ENCODE measurements at places on chromosomes 4 and X.

GRCh38 chr4:39698424-39699009 is 581 bp downstream of the UBE2K start:
- DNase-seq = no peak

GRCh38 chrX:27680726-27681125 is 90.6 kb downstream of the DCAF8L2 start:
- DNase-seq = no peak

DNA sequence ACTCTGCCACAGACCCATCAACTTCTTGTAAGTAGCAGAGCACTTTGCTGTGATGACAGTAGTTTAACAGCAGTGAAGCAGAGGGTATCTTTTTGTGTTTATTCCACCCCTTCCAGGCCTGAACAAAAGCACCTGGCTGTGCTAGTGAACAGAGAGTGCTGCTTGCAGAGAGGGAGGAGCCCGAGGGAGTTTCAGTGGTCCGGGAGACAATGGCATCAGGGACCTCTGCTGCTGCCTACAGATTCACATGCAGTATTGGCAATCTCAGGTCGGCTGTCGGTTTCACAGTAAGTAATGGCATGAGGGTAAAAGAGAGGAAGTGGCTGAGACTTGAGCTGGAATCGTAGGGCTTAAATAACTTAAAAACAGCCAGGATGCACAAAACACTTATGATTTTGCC is 755.8 kb downstream of the RPA4 start:
- DNase-seq = no peak

DNA sequence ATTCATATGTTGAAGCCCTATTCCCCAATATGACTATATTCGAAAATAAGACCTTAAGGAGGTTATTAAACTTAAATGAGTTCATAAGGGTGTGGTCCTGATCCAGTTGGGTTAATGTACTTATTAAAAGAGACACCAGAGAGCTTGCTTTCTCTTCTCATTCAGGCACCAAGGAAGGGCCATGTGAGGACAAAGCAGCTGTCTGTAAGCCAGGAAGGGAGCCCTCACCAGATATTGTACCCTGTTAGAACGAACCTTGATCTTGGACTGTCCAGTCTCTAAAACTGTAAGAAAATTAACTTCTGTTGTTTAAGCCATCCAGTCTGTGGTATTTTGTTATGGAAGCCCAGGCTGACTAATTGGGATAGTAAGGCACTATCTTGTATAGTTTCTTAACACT is 9.1 kb upstream of the YTHDC1 start:
- DNase-seq = no peak

- DNase-seq = peak; percentile 19
Measured at GRCh38 chr4:1449833-1450741, 43.8 kb upstream of the NKX1-1 start.

DNA sequence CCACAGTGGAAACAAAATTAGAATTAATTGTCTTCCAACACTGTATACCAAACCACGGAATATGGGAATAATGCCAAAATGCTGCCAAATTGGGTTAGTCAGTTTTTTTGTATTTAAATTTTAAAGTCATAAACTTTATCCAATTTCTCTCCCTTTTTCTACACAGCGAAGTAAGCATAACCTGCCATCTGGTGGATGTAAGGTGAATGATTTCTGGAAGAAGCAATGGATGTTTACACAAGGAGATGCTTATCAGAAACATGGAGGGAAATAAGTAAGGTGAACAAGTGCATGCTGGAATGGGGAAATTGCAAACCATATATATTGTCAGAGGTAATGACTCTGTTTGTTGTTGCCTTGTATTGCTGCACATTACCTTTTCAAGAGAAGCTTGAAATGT is 691.9 kb downstream of the TECRL start:
- no peak for DNase-seq

DNA sequence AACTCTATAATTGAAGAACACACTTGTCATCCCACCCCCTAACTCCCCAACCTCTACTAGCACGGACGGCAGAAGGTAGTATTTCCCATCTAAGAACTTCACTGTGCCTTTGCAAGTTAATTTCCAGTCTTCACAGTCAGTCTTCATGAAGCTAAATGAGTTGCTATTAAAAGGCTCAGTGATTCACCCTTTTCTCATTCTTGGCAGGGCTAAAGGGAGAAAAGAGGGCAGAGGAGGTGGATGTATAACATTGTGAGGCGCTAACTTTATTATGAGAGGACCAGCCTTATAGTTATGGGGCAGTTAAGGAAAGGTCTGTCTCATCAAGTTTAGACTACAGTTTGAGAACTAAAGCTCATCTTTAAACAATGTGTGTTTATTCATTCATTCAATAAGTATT is 161.0 kb upstream of the S100G start:
- DNase-seq = no peak

- no peak for DNase-seq
Measured at GRCh38 chr4:78669453-78669852, 106.7 kb upstream of the BMP2K start.

DNA sequence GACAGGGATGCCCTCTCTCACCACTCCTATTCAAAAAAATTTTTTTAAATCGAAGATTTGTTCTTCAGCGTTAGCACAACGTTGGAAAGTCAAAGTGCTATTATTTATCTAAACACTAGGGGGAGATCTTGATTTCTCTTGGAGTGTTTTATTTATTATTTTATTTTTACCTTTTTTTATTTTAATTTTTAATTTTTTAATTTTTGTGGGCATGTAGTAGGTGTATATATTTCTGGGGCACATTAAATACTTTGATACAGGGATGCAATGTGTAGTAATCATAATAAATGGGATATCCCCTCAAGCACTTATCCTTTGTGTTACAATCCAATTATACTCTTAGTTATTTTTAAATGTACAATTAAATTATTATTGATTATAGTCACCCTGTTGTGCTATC is 37.4 kb upstream of the SLC10A4 start:
- no peak for DNase-seq

DNA sequence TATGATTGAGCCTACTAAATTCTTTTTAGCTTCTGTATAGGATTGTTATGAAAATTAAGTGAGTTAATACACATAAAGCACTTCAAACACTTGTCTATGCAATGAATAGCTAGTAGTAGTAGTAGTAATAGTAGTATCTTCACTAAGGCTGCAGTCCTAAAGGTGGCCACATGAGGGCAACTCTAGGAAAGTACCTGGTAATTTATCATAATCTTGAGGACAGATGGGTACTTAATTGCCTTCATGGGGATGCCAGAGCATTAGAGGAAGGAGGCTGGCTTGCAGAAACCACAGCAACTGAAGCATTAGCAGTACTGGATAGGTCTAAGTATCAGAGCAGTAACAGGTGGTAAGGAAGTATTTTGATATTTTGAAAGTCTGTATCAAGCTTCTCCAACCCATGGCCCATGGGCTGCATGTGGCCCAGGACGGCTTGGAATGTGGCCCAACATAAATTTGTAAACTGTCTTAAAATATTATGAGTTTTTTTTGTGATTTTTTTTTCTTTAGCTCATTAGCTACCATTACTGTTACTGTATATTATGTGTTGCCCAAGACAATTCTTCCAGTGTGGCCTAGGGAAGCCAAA is 17.3 kb downstream of the NIPAL1 start:
- DNase-seq = no peak

DNA sequence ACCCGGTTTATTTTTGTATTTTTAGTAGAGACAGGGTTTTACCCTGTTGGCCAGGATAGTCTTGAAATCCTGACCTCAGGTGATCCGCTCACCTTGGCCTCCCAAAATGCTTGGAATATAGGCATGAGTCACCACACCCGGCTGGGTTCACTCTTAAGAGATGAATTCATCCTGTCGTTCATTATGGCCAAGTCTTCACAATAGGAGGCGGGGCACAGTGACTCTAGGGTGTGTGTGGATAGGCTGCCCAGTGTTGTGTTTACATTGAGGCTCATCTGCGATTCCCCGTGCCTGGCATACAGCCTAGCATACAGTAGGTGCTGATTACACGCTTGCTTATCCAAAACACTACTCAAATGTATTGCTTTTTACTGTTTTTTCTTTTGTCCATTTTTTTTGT is 41.3 kb upstream of the IGFBP7 start:
- DNase-seq = no peak

DNA sequence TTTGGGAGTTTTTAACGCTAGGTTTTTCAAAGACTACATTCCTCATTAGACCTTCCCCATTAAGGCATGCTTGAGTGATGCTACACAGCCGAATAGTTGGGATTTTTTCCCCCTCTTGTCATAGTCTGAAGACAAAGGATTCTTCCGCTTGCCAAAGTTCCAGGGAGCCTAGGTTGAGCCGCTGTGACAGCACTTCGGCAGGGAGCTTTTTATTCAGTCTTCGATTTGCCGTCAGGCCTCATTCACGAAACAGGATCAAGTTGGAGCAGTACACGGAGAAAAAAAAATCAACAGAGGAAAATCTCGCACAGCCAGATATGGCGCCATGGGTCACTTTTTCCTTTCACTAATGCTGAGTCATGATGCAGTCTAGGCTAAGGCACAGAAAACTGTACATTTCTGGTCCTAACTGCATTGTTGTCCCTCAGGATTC is 24.3 kb downstream of the SHROOM3 start:
- no peak for DNase-seq

- no peak for DNase-seq
Measured at GRCh38 chrX:133337250-133337649, 78.0 kb downstream of the GPC4 start.

DNA sequence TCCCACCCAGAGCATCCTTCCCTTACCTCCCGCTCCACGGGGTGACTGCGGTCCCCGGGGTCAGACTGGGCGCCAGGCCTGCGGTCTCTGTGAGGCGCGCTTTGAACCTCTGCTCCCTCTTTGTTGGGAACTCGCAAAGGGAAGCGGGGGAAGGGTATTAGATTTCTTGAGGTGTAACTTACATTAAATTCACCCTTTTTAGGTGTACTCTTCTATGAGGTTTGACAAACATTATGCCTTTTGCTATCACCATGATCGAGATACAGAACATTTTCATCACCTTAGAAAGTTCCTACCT is 569 bp downstream of the DCK start:
- no peak for DNase-seq

DNA sequence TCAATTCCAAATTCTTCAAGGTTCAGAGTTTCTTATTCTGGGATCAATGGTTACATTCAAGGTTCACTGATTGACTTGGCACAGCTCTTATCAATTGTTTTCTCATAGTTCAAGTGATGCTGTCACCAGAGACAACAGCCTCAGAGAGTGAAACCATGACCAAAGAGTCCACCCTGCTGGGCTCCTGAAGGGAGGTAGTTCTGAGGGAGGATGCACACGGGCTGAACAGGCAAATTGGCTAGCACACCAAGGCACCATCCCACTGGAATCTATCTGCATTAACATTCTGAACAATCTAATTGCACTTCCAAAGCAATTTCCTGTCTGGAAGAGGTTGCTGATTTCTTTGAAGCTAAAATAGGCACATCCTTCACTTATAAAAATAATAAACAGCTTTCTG is 16.6 kb upstream of the GAB1 start:
- no peak for DNase-seq

DNA sequence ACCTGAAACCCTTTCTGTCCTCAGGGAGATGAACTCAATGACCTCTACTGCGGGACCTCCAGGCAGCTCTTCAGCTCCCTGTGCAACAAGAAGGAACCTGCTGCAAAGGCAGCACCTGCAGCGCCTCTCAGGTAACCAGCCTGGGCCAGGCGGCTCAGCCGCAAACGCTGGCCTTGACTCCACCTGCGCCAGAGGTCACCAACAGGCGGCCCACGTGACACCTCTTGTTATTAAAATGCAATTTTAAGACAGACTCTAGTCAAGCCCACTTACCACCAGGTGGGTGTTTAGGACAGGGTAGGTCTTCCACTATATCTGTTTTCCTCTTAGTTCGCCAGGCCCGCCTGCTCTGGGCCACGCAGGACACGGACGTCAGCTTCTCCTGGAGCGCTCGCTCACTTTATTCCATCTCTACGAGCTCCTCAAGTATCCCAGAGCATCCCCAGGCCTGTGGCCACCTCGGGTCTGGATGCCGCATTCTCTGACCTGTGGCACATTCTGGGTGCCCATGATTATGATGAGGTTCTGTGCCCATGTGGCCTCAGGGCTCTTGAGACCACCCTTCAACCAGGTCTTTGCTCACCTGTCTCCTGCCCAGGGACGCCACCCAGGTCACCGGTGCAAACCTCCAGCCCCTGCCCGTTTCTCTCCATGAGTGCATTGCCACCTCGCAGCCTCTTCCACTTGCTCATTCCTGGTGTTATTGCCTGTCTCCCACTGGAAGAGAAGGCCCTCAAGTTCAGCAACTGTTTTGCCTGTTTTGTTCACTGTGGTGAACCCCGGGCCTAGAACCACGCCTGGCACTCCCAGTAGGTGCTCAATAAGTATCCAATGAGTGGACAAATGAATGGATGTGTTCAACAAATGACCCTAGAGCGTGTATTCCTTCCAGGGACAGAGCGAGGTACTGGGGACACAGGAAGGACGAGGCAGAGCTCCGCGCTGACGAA is 32.8 kb upstream of the JAKMIP1 start:
- no peak for DNase-seq

DNA sequence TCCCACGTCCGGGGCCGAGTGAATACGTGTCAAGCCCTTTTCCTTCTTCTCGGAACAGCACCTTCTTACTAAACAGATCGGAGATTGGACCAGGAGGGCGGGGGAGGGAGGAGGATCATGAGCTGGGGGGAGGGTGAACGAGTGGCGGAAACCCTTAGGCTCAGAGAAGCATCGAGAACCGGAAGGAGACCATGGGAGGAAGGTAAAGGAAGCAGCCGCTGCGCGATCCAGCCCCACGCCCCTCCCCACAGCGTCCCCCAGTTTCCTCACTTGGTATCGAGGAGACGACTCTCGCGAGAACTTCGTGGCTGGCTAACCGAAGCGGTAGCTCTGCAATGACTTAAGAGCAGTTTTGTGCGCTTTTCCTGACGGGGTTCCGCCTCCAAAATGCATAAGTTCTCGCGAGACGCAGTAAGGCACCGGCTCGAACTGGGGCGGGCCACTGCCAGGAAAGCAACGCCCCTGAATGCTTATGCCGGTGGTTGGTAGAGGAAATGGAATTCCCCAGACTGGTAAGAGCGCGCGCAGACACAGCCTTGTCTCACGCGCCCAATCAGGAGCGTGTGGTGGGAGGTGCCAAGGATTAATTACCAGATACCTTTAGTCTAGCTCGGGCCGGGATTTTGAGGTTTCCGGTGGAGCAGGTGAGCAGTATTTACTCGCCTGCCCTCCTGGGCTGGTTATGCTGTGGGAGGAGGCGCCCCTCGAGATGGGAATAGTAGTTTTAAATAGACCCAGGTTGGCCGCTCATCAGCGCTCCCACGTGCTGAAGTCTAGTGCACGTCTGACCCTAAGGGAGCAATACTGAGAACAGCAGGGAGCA is 534 bp upstream of the UBE2D3 start:
- DNase-seq = peak; percentile 61

DNA sequence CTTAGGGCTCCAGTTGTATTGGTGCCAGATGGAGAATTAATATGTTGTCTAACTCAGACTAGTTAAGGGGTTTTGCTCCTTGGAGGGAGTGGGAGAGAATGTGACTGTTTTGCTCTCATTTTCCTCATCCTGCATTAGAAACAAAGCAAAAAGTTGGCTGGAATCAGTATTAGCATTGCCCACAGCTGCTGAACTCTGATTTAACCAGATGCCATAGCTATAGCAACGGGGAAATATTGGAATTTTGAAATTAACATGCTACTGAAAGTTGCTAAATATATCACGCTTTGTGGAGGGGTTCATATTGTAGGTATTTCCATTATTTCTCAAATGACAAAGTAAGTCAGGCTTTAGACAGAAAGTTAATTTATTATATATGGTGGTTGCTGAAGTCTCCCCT is 66.7 kb upstream of the EOLA2 start:
- no peak for DNase-seq

Measured in GM12891 (cell line).